ENCODE measurements at places on chromosomes 2 and 18.

DNA sequence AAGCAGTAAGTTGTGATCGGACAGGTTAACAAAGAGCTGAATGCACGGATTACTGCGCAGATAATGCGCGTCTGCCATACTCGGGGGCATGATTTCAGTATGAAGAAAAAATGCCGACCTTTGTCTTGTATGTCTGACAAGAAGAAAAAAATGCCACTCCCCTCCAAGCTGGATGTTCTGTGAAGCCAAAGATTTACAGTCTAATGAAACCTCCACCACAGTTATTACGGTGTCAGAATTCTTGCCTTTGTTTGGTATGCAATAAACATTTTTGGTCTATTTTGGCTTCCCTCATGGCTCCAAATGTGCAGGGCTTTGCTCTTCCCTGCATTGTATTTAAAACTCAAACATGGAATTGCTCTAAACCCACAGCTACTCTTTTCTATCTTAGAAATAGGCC is 72.2 kb upstream of the THUMPD2 start:
- no peak for DNase-seq

DNA sequence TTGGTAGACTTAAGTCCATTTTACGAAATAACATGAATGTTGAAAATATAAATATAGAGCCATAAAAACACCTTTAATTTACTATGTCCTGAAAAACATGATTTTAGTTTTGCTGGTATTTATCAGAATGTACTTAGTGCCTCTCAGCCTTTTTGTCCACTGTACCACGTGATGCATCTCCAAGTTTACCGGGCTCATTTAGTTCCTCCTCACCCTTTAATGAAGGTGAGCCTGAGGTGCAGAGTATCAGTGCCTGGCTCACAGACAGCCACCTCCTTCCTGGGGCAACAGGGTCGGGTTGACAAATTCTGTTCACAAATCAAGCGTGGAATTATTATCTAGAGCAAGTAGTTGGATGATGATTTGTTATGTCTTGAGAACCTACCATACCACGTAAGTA is 420.5 kb upstream of the MEIS1 start:
- no peak for DNase-seq

DNA sequence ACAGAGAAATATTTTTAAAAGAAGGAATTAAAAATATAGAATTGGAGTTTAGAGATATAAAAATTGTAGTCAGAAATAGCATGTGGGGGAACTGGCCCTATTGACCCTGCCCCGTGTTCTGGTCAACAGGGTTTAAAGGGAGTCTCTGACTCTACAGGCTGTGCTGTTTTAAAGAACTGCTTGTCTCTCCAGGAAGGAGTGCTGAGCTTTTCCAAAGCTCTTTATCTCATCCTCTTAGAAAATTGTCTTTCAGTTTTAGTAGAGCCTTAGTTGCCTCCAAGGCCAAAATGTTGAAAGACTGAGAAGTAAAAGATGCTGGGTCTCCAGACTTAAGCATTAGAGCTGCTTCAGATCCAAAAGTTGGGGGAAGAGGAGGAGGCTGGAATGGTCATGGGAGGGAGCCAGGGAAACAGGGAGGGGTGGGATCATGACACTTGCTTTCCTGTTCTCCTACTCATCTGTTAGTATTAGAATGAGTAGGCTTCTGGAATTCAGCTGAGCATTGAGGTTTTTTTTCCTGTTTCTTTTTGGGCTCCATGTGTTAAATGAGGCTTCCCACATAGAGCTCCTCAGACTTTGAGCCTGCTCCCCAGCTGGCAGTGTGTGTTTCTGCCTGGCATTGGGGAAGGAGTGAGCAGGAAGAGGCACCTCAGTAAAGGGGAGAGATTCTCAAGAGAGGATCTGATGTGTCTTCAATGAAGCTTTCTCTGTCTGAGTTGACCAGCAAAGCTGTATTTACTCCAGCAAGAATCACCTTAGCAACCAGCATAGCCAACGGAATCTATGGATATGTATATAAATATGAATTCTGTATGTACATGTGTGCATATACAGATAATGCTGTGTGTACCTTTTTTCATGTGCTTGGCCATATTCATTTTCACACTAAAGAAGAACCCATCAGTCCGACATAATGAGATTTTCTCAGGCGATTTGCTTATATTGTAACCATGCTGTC is 186.8 kb upstream of the FBXO11 start:
- no peak for DNase-seq

GRCh38 chr2:64951306-64951953 is 37.8 kb upstream of the SLC1A4 start:
- DNase-seq, result no peak

GRCh38 chr2:199488772-199489400 is 31.1 kb upstream of the SATB2 start:
- peak; percentile 19 for DNase-seq

- no peak for DNase-seq
Observed at GRCh38 chr2:30037016-30037415, 109.8 kb upstream of the YPEL5 start.

DNA sequence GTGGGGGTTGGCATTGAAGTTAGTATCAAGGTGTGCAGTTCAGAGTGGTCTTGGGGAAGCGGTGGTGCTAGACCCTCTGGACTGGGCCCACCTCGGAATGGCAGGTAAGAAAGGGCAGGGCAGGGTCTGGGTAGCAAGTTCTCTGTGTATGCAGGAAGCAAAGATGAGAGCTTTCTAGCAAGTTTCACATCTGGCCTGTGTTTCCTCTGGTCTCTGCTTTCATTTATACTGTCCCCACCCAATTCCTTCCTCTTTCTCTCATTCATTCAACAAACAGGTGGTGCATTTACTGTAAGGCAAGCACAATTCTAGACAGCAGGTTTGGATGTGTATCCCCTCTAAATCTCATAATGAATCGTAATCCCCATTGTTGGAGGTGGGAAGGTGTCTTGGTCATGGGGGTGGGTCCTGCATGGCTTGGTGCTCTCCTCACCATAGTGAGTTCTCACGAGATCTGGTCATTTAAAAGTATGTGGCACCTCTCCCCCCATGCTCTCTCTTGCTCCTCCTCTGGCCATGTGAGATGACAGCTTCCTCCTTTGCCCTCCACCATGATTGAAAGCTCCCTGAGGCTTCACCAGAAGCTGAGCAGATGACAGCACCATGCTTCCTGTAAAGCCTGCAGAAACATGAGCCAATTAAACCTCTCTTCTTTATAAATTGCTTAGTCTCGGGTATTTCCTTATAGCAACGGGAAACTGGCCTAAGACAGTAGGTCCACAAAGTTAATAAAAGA is 51.8 kb downstream of the PKDCC start:
- DNase-seq, result no peak

GRCh38 chr2:160207271-160207670 is 7.2 kb upstream of the ITGB6 start:
- no peak for DNase-seq

- no peak for DNase-seq
Observed at GRCh38 chr18:9878783-9879242, 7.0 kb upstream of the TXNDC2 start.

Measured in stimulated activated CD8-positive, alpha-beta memory T cell treated with anti-CD3 and anti-CD28 coated beads, Interleukin-2, amount 100 ng/mL, for 1 hour (primary cell).